ENCODE measurements at places on chromosomes 16 and 17.
A peak's percentile ranks its signal among the peaks of the same experiment; 100 is the strongest.

GRCh38 chr16:29204806-29205135, 201.7 kb downstream of the NPIPB11 start:
- no peak for DNase-seq

GRCh38 chr16:11868412-11868980, 17.2 kb upstream of the RSL1D1 start:
- DNase-seq: no peak

DNA sequence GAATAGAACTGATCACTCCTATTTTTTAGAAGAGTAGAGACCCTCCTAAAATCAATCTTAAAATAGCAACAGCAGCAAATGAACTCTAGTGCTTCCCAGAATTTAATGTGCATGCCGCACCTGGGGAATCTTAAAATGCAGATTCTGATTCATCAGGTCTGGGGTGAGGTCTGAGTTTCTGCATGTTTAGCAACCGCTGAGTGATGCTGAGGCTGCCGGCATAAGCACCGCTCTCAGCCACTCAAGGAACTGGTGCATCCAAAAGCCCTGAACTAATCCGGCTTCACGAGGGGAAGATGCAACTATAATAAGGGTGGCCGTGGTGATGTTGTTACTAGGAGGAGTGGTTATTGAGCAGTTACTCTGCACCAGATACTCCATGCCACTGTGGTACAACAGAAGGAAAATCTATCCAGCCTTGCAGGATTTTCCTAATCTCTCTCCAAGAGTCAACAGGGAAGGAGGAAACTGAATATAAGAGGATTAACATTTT, 19.7 kb downstream of the SDK2 start:
- no peak for DNase-seq

DNA sequence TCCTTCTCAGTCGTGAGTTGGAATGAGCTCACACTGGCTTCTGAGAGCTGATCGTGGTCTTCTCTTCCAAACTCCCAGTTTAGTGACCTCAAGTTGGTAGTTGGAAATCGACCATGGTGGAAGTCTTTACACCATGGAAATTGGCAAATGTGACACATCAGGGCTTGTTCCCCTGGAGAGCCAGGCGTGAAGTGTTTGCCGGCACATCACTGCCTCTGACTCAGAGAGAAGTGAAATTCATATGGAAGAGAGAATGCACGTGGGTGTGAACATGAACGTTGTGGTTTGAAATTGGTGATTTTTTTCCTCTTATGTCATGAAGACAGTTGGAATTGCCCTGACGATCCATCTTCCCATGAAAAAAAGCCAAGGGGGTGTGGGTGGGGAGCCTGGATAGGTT, 47.4 kb downstream of the AXIN2 start:
- peak; percentile 94 for DNase-seq

GRCh38 chr16:13906168-13907089, 13.5 kb upstream of the ERCC4 start:
- no peak for DNase-seq

DNA sequence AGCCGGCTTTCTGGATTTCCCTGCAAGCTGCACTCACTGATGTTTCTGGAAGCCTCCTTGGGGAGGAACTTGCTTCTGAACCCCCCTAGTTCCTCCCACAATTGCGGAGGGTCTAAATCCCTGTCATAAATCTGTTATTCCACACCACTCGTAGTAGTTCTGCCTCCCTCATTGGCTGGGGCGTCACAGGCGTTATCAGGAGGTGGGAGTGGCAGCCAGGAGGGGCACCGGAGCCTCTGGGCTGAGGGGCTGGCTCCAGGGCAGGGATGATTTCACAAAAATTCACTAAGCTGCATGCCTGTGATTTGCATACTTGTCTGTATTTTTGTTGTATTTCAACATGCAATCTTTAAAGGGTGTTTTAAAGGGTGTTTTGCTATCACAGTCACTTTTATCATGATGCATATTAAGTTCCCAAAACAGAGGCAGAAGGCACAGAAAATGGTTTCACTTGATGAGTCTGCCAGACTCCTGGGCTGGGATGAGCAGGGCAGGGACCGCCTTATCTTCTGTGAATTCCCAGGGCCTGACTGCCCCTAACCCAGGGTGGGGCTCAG, 176.2 kb upstream of the FOXF1 start:
- no peak for DNase-seq

DNA sequence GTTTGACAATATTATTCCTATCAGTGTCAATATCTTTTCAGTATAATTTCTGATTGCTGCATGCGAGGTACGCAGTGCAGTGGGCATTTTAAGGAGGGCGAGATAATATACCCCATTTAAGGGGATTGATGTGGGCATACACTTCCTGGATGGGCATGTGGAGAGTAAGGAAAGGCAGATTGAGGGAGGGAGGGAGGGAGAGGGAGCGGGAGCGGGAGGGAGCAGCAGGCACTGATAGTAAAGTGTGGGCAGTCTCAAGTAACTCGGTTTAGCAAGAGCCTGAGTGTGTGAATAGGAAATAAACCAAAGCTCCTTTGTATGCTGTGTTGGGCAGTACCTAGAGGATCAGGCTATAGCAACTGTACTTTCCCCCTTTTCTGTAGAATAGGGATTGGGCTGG, 5.1 kb downstream of the BPTF start:
- DNase-seq: no peak
